ENCODE measurements at places on chromosomes 13 and 19.

DNA sequence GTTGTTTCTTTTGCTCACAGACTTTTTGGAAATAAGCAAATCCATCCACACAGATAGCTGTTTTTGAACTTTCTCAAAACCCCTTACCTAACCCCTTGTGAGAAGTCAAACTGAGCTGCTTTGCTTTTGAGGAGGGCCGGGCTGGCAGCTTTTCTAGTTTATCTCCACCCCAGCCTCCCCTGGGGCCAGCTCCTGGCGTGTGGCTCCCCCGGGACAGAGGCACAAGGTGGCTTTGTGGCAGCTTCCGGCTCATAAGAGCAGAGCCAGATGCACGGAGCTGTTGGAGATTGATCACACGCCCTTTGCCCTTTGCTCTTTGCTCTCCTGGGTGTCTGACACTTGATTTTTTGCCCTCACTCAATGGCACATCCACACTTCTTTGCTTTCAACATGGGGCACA lies 24.9 kb upstream of the RNF113B start:
- peak; percentile 18 for DNase-seq

- DNase-seq = no peak
Measured at GRCh38 chr19:10521461-10522171, 4.4 kb upstream of the S1PR5 start.

- no peak for DNase-seq
Measured at GRCh38 chr13:110233951-110234280, 73.0 kb downstream of the COL4A1 start.

DNA sequence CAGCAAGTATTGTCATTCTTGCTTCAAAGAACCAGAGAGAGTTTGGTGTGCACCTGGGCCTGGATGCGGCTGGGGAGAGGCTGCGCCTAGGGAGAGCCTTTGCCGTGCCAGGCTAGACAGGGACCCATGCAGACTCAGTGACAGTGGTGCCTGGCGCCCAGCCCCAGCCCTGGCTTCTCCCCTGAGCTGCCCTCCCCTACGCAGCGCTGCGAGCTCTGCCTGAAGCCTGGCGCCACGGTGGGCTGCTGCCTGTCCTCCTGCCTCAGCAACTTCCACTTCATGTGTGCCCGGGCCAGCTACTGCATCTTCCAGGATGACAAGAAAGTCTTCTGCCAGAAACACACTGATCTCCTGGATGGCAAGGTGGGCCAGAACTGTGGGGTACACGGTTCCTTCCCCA lies 12.0 kb downstream of the KMT2B start:
- DNase-seq = no peak

DNA sequence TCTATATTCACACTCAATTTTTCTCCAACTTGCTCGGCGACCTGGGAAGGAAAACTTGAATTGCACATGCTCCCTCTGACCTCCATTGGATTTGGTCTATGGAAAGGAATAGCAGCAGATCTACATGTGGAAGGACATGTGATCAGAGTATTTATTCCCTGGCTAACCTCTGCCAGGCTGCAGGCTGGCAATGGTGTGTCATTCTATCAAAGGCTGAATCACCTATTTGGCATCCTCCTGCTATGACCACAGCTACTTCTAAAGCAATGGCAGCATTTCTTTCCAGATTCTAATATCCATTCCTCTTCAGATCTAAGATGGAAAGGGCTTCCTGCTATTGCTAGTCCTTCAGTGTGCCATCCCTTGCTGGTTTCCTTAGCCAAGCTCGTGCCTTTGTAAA lies 144.3 kb upstream of the FREM2 start:
- DNase-seq = no peak

DNA sequence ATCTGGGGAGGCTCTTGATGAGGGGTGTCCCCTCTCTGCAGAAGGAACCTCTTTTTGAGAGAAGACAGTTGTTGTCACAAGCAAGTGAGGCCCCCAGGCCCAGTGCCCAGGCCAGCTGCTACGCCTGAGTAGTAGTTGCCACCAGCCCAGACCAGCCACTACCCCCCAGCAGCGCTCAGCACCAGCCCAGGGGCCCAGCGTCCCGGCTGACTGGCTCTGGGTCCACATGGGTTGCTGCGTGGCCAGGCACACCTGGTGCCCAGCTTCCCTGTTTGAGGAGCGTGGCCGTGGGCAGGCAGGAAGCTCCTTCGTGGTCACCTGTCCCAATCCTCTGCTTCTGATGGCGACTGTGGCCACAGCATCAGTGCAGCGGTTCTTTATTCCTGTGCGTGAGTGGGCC lies 84.7 kb downstream of the KDM4B start:
- no peak for DNase-seq

- no peak for DNase-seq
Measured at GRCh38 chr13:68748038-68748437, 1359.6 kb upstream of the ATXN8OS start.

DNA sequence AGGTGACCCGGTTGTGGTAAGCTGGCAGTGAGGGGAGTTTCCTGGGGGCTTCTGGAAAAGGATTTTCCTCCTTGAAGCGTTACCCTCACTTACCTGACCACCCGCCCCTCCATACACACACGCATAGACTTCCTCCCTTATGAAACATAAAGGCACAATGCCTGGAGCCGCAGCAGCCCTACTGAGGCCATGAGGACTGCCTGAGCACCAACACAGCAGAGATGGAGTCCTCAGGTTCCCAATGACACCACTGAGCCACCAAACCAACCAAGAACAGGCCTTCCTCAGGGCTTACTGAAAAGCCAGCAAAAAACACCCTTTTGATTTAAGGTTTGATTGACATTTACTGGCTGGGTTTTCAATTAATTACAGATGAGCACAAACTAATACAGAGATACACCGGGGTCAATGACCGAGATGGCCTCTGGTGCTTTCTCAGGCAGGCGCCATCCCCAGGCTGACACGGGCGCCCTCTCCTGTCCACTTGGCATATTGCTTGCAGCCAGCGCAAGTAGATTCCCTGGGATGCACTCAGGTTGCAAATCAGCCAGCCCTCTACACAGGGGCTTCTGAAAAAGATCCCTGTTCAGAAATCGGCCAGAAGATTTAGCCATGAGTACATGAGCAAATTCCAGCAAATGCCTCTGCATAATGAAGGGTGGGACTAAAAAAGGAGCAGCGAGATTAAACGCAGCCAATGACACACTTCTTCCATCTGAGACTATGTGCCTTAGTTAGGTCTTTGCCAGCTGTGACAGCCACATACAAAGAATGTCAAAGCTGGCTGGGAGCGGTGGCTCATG lies 14.8 kb downstream of the OPA3 start:
- DNase-seq = no peak

GRCh38 chr19:42477933-42478332 lies 35.2 kb upstream of the CXCL17 start:
- DNase-seq = no peak

- DNase-seq = no peak
Measured at GRCh38 chr13:99809926-99810325, 161.6 kb downstream of the ZIC5 start.

DNA sequence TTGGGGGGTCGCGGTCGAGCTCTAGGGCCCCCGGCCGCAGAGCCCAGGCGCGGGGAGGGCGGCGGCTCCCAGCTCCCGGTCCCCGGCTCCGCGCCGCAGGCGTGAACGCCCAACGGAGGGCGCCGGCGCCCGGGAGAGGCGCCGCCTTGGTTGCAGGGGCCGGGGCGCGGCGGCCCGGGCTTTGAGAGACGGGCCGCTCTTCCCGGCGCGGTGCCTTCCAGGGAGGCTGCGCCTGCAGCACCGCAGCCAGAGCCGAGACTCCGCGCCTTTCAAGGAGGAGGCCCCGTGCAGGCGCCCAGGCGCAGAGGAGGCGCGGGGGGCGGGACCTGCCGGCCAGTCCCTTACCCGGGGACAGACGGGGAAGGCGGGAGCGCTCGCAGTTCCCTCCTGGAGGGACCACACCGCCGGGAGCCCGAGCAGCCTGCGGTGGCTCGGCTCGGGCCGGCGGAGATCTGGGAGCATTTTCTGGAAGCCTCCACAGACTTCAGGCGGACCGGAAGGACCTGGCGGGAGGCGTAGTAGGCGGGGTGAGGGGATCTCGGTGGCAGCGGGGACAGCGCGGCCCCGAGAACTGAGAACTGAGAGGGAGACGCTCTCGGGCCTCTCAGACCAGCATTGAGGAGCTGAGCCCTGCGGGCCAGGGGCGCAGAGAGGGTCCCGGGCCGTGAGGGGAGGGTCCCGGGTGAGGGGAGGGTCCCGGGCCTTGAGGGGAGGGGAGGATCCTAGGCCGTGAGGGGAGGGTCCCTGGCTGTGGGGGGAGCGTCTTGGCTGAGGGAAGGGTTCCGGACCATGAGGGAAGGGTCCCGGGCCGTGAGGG lies 25.5 kb upstream of the MCF2L start:
- DNase-seq = peak; percentile 25

- no peak for DNase-seq
Measured at GRCh38 chr19:51742789-51743188, 8.9 kb downstream of the FPR1 start.

DNA sequence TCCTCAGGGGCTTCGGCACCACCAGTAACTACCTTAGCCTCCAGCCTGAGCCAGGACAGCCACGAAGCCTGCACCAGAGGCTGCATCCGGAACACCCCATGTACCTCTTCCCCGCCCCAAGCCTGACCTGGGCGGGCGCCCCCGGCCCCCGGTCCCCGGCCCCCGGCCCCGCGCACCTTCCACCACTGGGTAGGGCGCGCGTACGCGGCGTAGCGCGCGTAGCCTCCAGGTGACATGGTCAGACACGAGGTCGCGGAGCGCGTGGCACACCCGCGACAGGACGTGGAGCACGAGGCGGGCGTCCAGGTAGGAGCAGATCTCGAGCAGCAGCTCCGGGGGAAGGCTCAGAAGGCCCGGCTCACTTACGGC lies 450 bp downstream of the FBXW9 start:
- no peak for DNase-seq

DNA sequence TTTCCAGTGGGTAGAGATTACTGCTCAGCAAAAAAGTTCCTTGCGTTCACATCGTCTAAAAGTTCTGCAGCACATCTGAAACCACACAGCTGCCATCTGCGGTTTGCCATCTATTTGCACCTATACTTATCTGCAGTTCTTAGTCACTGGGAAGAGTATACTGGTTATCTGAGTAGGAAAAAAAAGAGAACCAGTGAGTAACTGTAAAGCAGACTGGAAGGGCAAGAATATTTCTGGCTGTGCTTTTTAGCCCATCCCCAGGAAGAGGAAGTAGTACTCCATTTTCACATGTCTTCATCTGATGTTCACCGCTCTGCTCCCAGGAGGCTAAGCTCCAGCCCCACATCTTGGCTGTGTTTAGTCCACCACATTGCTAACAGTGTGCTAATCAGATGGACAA lies 35.6 kb downstream of the EFNB2 start:
- DNase-seq = no peak

DNA sequence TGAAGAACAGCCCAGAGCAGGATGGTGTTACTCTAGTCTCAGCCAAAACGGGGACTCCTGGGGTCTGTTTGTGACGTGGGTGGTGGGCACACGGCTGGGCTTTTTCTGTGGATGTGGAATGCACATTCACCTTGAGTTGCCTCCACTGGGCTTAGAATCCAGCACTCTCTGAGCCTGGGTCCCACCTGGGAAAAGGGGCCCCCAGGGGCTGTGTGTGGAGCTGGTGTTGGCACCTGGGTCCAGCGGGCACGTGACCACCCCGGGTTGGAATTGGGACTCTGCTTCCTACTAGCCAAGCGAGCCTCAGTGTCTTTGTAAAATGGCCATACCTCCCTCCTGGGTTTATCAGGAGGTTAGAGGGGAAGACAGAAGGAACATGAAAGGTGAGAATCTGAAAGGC lies 29.2 kb upstream of the F2RL3 start:
- DNase-seq = no peak

DNA sequence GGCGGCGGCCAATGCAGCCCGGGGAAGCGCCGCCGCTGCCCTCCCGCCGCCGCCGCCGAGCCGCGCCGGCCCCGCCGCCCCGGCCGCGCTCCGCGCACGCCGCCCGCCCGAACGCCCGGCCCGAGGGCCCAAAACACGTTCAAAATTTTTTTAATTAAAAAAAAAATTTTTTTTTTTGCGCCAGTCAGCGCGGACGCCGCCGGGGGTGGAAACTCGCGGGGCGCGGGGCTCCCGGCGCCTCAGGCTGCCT lies 468 bp downstream of the HMGB1 start:
- no peak for DNase-seq

DNA sequence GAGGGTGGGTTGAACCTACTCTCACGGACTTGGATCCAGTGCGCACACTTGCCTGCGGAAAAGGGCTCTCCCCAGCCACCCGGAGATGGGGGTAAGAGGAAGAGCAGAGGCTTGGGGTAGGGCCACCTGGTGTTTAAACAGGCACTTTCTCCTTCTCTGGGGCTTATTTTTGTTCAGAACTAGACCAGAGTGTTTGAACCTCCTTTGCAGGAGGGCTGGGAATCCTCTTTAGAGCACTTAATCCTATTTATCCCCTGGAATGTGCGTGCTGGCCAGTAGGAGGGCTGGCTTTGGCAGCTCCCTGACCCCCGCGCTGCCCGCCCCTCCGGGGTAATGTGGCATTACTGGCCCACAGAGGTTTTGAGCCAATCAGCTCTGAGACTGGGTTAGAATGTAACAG lies 2.0 kb downstream of the RGS9BP start:
- DNase-seq = no peak

- no peak for DNase-seq
Measured at GRCh38 chr19:6501740-6502648, at the start of gene TUBB4A. Gene TUBB4A (minus strand): TSS chr19:6502309. CDS start chr19:6502212, 97 bp downstream.

DNA sequence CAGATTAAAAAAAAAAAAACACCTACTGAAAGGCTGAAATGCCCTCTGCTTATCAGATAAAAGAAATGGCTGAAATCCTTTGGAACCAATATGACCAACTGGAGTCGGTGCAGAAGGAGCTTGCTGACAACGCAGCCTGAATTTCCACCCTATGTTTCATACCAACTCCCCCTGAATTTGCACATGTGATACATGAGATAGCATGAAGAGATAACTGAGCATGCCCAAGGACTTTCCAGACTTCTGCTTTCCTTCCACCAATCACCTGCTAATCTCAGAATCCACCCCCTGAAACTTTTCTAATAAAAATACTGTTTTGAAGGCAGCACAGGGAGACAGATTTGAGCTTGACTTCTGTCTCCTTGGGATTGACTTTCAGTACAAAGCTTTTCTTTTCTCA lies 32.2 kb upstream of the WDFY2 start:
- no peak for DNase-seq

DNA sequence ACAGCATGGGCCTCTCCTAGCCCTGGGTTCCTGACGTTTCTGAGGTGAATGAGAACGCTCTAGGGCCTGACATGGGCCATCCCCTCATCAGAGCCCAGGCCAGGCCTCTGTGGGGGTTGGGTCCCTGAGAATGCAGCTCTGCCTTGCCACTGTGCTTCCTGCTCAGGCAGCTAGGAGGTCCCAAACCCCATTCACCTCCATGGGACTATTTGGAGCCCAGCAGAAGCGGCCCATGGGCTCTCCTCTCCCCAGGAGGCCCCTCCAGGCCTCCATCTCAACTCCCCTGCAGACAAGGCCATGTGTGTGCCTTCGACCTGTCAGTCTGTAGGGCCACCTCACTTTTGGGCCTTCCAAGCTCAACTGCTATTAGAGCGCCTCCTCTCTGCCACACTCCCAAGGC lies 36.9 kb downstream of the ELL start:
- DNase-seq = no peak

- peak; percentile 25 for DNase-seq
Measured at GRCh38 chr13:91185294-91185863, 162.1 kb upstream of the MIR17HG start.

- DNase-seq = no peak
Measured at GRCh38 chr13:77838271-77838670, 80.4 kb downstream of the EDNRB start.

Data from NCI-H345 (cell line).